ENCODE measurements at places on chromosomes 16 and 17.

DNA sequence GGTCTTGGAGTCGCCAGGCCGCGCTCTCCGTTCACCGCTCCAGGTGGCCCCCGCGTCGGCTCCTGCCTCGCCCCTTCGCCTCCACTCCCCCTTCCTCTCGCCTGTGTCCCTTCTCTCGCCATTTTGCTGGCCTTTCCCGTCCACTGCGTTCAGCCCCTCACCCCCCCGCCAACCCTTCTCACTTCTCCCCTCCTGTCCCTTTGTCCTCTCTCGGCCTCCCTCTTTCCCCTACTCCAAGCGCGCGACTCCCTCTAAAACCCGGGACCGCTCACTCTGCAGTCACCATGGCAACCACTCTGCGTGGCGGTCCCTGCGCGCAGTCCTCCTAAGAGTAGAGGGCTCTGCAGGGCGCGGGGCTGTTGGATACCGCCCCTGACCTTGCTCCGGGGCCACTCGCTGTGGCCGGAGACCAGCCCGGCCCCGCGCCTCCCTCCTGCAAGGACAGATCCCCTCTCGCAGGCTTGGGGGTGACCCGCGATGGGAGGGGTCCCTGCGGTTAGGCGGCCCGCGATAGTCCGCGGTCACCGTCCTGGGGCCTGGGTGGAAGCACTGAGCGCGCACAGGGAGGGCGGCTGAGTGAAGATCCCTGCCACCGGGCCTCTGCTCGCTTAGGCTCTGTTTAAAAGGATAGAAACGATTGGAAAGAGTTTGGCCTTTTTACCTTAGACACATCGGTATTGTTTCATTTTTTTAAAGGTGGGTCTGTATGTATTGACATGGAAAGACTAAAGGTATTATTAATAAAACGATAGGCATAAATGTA, 454 bp downstream of the CCDC40 start:
- no peak overlapping the region for H3K27ac ChIP-seq
- H3K27me3 ChIP-seq: no peaks in the 10 kb centered on the region
- peak overlapping the region; percentile 86 for H3K4me3 ChIP-seq
- H3K36me3 ChIP-seq: no peaks in the 10 kb centered on the region
- no peak for DNase-seq
- H3K4me1 ChIP-seq: peaks cover 29% of the 10 kb centered on the region

GRCh38 chr17:64574646-64575045, 67.9 kb downstream of the CEP95 start:
- no peak overlapping the region for H3K4me3 ChIP-seq
- DNase-seq: no peak
- H3K27ac ChIP-seq: no peak overlapping the region
- peaks cover 13% of the 10 kb centered on the region for H3K4me1 ChIP-seq
- no peaks in the 10 kb centered on the region for H3K36me3 ChIP-seq

- no peaks in the 10 kb centered on the region for H3K36me3 ChIP-seq
- no peak overlapping the region for H3K4me3 ChIP-seq
- no peak overlapping the region for H3K27ac ChIP-seq
- no peaks in the 10 kb centered on the region for H3K27me3 ChIP-seq
- no peaks in the 10 kb centered on the region for H3K4me1 ChIP-seq
Observed at GRCh38 chr17:5591966-5592365, 7.7 kb upstream of the NLRP1 start.

DNA sequence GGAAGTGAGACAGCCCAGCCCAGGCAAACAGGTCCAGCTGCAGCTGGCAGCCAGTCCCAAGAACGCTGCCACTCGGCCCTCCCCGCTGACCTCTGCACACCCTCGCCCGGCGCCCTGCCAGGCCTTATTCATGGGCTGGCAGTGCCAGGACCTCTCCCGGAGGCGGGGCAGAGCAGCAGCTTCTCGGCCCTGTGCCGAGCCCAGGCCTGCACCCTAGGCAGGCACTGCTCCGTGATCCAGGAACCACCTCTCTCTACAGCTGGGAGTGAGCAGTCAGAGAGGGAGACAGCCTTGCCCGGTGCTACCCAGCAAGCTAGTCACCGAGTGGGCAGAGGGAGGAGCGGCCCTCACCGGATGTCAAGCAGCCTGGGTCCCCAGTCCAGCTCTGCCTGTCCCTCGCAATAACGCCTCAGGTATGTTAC, 79.9 kb upstream of the CBX4 start:
- no peaks in the 10 kb centered on the region for H3K27me3 ChIP-seq
- H3K4me3 ChIP-seq: no peak overlapping the region
- no peak for DNase-seq
- no peaks in the 10 kb centered on the region for H3K36me3 ChIP-seq
- no peak overlapping the region for H3K27ac ChIP-seq
- H3K4me1 ChIP-seq: peaks cover 27% of the 10 kb centered on the region

- H3K36me3 ChIP-seq: no peaks in the 10 kb centered on the region
- H3K4me3 ChIP-seq: no peak overlapping the region
- H3K27ac ChIP-seq: no peak overlapping the region
- H3K27me3 ChIP-seq: no peaks in the 10 kb centered on the region
Observed at GRCh38 chr16:65042438-65043365, 79.2 kb downstream of the CDH11 start.

Data from vagina (tissue), 2 donors.